Metanephros (tissue), 2 donors: ENCODE measurements at places on chromosomes 1 and 21. TPM values are rescaled to one million over a fixed set of nuclear protein-coding genes. Genes with fewer than 3 reads are reported as not detected.

The RNF186 gene
- total RNA-seq, result 0.18 TPM

The CTTNBP2NL gene
- total RNA-seq, result 17.0 TPM

The OR6N1 gene
- not detected for total RNA-seq

The XCL2 gene
- not detected for total RNA-seq

The ANXA9 gene
- 8.5 TPM for total RNA-seq

The NOS1AP gene
- total RNA-seq, result 5.3 TPM

The TRIM63 gene
- total RNA-seq, result 9.4 TPM

The IQCC gene
- total RNA-seq, result 5.1 TPM
